Stimulated activated CD4-positive, alpha-beta T cell treated with anti-CD3 and anti-CD28 coated beads, Interleukin-15, amount 100 ng/mL, for 24 hours (primary cell): ENCODE measurements at places on chromosomes 7 and 10.

DNA sequence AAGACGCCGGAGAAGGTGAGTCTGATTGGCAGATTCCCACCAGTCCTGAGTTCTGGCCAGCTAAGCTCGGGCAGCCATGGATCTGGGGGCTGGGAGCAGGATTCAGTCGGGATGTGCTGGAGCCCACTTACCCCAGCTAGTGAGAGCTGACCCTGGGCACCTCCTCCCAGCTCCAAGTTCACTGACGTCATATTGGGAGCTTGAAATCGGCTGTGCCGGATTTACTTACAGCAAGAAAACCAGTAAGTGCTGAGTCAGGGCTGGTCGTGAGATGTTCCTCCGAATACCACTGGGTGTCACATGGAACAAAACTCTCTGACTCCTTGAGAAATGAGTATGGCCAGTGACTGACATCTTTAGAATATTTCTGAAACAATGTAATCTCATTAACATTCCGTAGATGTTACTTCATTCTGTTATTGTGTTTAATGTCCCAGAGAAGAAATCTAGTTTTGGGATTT lies 621.2 kb downstream of the SDK1 start:
- DNase-seq, result no peak

DNA sequence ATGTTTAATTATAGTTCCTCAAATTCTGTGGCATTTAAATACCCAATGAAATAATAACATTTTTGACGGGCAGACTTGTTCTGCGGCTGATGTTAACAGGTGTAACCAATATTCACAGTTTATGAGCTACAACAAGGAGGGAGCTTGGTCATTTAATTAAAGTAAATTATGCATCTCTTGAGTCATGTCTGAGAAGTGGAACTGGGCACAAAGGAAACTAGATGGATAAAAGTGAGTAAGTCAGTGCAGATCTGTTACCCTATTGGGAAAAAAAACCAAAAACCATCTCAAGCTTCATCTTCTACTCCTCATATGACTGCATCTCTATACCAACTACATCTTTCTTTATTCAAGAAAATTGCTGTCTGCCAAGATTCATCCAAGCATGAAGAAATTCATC lies 24.0 kb downstream of the ANKRD22 start:
- no peak for DNase-seq

DNA sequence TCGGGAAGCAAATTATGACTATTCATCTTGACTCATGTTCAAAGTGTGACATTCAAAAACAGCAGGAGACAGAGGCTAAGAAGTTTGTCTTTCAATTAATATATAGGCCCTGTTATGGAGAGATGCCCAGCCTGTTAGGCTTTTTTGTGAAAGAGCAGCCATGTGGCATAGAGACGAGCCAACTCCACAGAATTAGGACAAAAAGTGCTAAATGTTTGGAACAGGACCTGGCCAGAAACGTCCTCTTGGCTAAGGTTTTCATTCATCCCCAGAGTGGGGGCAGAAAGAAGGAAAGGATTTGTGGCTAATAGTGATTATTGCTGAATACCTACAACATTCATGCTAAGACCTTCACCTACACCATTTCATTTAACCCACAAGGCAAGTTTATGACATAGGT lies 324.7 kb upstream of the NPVF start:
- no peak for DNase-seq

- no peak for DNase-seq
These were observed 317.5 kb downstream of the WDR11 start for GRCh38 chr10:121168545-121169216.

GRCh38 chr7:95963446-95963990 lies 191.2 kb downstream of the DYNC1I1 start:
- no peak for DNase-seq

GRCh38 chr7:117698018-117698417 lies 175.2 kb downstream of the CTTNBP2 start:
- DNase-seq, result no peak

DNA sequence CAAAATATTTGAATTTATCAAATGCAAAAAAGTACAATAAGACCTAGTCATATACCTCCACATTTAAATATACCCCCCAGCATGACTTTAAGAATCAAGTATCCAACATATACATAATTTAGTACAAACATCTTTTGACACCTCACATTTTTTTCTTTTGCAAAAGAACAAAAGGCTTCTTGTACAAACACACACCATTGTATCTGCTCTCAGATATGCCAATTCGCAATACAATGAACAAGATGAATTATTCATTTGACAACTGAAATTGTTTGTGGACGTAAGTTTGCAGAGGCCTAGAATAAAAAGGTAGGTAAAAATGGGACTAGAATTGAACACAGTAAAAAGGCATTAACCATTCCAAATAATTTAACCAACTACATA lies 154.4 kb downstream of the CACNA2D1 start:
- no peak for DNase-seq
